ENCODE measurements at places on chromosomes 12 and 14. TPM values are rescaled to one million over a fixed set of nuclear protein-coding genes. Genes with fewer than 3 reads are reported as not detected.
A peak's percentile ranks its signal among the peaks of the same experiment; 100 is the strongest.

- DNase-seq, result no peak
Observed at GRCh38 chr14:79916892-79917291, 294.4 kb downstream of the DIO2 start.

DNA sequence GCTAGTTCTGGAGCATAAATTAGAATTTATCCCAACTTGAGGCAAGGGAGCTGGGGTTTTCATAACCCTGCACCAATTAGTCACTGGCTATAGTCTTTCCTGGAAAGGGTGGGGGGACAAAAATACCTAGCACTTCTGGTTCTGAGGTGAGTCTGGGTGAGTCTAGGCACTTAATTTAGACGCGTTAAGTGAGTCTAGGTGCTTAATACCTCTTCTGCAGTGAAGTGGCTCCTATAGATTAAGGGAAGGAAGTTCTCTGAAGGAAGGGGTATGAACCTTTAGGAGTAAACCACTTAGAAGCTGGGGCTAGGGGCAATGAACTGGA lies 251.7 kb downstream of the EFCAB11 start:
- DNase-seq, result no peak

DNA sequence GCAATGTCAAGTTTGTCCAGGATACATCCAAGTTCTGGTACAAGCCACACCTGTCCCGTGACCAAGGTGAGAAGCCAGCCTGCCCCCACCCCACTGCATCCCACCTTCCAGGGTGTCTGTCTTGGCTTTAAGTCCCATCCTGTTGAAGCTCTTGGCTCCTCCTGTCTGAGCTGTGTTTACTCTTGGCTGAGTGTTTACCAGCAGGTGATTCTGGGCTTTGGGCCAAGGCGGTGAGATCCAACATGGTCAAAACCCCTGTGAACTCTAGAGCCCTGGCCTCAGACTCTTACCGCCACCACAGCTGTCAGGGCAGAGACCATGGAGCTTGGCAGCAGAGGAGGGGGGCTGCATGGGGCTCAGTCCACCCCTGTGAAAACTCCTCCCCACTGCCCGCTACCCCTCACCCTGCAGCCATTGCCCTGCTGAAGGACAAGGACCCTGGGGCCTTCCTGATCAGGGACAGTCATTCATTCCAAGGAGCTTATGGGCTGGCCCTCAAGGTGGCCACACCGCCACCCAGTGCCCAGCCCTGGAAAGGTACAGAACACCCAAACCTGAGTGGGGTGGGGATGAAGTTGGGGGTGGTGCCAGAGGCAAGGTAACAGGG lies 11.6 kb downstream of the TNS2 start:
- no peak for DNase-seq

GRCh38 chr12:835754-836518 lies 83.6 kb downstream of the WNK1 start:
- DNase-seq, result no peak

DNA sequence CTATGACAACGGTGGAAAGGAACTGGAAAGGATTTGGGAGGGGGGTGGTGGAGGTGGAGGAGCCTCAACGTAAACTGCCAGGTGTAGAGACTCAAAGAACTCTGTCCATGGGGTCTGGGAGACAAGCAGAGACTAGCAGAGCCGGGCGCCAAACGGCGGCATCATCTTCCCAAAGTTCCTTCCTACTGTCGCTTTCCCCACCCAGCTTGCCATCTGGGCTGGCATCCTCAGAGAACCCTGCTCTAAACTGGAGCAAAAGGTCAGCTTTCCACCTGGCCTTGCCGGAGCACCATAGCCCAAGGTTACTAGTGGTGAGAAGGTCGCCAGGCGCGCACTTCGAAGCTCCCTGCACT lies 4.0 kb upstream of the IRF2BPL start:
- DNase-seq, result no peak

NEUROD4 gene
- not detected for total RNA-seq

CISTR gene
- not detected for total RNA-seq

DNA sequence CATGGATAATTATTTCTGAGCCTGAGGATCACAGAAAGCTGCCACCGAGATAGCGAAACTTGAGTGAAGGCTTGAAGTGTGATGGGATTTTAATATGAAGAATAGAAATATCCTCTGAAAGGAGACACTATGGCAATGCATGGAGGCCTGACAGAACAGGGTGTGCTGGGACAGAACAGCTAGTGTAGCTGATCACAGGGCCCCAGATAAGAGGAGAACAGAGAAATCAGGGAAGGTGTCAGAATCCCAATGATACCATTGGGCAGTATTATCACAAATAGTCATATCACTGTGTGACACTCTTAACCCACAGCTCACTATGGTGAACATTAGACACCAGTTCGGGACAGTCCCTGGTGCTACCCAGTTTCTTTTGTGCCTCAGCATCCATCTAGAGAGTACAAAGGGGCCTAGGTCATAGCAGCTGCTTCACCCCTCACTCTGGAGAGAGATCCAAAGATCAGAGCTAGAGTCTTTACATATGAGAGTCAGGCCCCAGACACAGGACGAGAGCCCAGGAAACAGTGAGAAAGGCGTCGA lies 506 bp upstream of the OR10P1 start:
- DNase-seq, result no peak

DNA sequence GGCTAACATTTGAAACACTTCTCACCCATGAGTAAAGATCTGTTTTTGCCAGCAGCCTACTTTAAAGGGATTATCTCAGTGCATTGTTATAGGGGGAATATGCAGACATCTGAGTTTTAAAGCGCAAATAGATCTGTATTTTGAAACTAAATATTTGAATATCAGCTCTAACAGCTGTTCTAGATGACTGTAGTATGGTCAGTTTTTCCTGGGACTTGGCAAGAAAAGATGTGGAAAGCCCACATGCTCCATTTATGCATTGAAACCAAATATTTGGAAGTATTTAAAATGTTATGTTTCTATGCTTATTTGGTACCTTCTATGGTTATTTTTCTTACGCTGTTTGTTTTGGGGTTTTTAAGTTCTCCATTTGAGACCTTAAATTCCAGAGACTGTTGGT lies 41.7 kb downstream of the RIC8B start:
- DNase-seq, result no peak

GRIN2B gene
- total RNA-seq, result not detected

A2ML1 gene
- not detected for total RNA-seq

PMCH gene
- total RNA-seq, result not detected

DNA sequence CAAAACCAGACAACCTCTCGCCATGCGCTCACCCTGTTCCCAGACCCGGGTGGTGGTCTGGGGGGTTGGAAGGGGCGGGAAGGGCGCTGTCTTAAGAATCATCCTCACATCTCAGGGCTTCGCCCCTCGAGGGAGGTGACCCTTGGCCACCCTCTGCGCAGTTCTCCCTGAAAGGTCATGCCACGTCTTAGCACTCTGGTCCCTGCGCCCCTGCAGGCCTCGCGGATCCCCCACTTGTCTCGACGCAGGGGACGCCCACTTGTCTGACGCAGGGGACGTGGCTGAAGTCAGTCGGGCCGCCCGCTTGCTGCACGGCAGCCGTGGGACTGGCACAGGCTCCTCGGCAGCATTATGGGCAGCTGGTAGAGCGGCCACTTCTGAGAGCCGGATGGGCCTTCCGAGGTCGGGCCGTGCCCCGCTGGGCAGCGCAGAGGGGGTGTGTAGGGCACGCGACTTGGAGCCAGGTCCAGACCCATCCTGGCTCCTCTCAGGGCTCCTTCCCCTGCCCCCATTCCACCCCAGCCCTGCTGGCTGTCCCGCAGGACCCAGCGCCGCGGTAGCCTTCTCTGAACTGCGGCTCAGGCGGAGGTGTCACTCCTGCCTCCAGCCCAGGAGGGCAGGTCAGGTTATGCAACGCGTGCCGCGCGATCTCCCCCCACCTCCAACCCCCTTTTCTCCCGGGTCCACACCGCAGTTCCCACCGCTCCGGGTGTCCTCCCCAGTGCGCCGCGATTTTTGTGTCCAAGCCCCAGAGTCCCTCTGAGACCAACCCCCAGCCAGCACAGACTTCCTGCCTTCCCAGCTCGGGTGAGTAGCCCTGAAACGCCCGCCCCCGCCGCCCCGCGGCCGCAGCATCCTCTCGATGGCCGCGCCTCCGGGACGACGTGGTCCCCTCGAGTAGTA lies 40.9 kb upstream of the CAPRIN2 start:
- DNase-seq, result peak; percentile 22

GRCh38 chr14:52014601-52015267 lies 25.4 kb downstream of the RTRAF start:
- DNase-seq, result no peak

DNA sequence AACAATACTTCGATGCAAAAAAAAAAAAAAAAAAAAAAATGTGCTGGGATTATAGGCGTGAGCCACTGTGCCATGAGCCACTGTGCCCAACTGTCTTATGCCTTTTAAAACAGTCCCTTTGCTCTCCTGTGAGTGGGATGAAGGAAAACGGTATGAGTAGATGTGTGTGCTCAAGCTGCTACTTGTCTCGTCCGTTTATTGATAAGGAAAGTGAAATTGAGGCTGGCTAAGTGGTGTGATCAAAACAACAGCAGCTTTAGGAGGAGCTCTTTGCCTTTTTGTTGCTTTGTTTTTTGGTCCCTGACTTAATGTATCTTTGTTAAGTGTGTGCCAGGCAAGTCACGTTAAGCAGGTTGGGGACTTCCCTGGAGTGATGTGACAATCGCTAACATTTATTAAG lies 275.9 kb downstream of the TMEM132C start:
- no peak for DNase-seq

DNAI7 gene
- 0.15 TPM for total RNA-seq

DNA sequence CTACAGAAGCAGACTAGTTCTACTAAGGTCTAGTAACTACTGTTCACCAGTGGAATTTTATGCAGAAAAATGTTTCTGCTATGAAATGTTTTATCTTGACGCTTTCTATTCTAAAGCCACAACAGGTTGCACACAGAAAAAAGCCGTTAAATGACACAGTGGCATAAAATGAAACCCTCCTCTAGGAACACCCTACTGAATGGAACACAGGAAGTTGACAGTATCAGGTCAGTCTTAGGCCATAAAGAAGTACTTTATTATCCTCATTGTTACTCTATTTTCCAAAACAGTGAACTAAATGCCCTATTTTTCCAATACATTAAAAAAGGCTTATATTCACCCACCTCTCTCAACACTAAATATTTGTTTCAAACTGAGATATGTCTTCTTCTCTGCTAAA lies 21.9 kb downstream of the EPS8 start:
- DNase-seq, result no peak

DNA sequence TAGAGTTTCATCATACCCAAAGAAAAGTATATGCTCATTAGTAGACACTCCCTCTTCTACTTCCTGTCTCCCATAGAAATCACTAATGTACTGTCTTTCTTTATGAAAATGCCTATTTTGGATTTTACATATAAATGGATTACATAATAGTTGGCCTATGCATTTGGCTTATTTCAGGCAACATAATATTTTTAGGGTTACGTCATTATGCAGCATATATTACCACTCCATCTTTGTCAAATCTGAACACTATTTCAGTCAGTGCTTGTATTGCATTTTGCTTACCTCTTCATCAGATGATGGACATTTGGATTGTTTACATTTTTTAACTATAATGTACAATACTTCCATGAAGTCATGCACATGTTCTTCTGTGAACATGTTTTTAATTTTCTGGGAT lies 1406.1 kb downstream of the LRFN5 start:
- DNase-seq, result no peak

- no peak for DNase-seq
Observed at GRCh38 chr12:29566441-29566840, 69.0 kb upstream of the OVCH1 start.

TSHR gene
- total RNA-seq, result 0.17 TPM

GRCh38 chr12:10497602-10498001 lies 8.1 kb upstream of the EIF2S3B start:
- DNase-seq, result no peak

DNA sequence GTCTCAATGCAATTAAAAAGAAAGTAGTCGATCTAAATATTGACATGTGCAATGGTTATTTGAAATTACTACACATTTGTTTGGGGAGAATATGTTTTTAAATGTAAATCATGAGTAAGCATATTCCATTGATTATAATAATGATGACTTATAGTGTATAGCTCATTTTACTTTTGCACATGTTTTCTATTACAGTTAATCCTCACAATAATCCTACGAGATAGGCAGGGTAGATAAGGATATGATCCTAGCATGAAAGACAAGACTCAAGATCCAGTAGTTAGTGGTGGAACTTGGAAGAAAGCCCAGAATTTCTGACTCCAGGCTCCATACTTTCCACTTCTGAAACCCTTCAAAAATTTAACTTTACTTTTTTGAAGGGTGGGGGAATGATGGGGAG lies 94.0 kb downstream of the NAV3 start:
- no peak for DNase-seq

MANSC1 gene
- 1.5 TPM for total RNA-seq

DNA sequence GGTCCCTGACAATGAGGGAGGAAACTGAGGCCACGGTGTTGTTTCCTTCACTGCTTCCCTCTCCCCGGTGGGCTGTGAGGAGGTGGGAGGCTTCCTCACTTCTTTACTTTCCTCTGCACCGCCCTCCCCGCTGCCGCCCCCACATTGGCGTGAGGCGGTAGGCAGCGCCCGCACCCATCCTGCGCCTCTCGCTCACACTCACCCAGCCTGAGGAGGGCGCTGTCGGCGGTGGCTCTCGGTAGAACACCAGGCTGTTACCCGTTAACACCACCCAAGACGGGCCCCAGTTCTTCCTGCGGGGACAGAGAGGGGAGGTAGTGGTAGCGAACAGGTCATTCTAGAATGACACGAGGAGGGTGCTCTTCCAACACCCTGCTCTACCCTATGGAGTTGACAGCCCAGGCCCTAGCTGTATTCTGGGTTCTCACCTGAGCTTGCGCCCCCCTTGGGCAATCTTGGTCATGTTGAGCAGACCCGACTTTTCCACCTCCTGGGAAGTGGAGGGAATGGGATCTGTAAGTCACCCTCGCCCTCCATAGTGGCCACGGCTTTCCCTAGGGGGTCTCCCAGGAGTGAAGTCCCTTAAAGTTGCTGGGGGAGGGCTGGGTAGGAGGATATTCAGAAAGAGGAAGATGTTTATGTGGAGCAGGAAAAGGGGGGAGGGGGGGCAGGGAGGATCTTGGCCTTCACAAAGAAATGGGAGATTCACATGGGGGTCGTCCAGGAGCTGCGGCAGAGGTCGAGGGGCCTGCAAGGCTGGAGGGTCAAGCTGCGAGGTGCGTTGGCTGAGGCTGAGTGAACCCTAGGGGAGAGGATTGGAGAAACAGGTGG lies 3.3 kb downstream of the ARHGAP9 start:
- peak; percentile 54 for DNase-seq

- no peak for DNase-seq
Observed at GRCh38 chr12:124745891-124746570, 117.6 kb downstream of the SCARB1 start.

GRCh38 chr14:67666750-67667449 lies 7.5 kb downstream of the VTI1B start:
- no peak for DNase-seq

DNA sequence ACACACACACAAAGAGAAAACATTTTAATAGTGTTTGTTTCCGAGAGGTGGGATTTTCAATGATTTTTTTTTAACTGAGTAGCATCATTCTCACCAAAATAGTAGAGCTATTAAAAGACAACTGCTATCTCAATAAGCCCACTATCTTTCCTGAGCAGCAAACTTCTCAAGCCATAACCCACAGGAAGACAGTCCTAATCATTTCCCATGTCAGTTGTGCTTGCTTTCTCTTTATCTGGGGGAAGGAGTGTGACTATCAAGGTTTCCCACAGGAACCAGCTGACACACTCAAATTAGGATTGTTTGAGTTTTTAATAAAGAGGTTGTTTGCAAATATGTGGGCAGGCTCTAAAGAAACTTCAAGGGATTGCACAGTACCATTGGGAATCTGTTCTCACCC lies 4.9 kb upstream of the MAX start:
- DNase-seq, result no peak

RNU6-8 gene
- total RNA-seq, result not detected
